ENCODE measurements at places on chromosomes 2 and 18.

DNA sequence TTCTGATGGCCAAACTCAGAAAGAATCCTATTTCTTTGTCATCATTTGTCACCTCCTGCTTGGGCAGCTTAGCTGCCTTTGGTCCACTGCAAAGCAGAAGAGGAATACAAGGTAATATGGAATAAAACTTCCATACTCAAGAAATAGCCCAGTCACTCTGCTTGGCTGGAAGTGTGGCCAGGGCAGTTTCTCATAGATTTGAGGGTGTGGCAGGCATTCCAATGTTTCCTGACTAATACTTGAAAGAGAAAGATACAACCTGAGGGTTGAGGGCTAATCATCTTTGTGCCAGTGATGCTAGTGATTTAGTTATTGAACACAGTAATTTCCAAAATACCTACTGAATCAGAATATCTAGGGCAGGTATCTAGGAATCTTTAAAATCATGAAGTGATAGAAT lies 83.1 kb downstream of the FAM161A start:
- no peak for DNase-seq

DNA sequence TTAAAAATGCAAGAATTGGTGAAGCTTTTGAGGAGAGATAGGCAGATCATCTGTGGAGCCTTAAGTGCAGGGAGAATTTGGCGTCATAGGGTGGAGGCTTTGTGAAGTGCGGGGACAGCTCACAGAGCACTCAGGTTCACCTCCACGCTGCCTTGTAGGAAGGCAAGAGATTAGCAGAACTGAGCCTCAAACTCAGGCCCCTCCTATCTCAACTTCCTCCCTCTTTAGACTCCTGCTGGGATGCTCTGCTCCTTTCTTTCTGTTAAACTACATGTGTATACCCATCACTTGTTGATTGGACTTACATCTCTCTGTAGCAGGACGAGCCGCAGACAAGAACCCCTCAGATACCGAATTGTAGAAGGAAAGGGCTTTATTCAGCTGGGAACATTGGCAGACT lies 422.2 kb downstream of the SETBP1 start:
- DNase-seq, result no peak

- DNase-seq, result no peak
Observed at GRCh38 chr2:24176326-24176725, 1.5 kb downstream of the FAM228A start.

DNA sequence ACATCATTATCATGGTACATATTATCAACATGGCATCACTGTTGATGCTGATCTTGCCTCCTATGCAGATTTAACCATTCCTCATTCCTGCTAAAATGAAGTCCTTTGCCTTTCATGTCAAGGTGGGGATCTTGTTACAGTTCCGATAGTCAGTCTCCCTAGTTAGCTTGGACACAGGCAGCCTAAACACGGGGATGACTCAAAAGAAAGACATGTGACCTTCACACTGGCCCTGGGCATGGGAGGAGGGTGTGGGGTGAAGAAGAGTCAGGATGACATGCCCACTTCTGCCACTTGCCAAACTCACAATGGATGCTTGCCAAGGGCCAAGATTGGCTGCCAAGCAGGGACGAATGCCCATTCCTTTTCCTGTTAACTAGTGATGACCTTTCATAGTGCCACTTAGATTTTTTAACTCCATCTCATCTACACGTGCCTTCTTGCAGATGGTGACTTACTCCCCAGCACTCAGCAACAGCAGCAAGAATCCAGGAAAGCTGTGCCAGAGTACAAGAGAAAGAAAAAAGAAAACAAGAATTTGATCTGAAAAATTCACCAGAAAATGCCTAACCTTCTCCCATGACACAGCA lies 13.9 kb upstream of the SLC1A4 start:
- no peak for DNase-seq

- no peak for DNase-seq
Observed at GRCh38 chr2:45134014-45134413, 124.8 kb upstream of the SIX2 start.

DNA sequence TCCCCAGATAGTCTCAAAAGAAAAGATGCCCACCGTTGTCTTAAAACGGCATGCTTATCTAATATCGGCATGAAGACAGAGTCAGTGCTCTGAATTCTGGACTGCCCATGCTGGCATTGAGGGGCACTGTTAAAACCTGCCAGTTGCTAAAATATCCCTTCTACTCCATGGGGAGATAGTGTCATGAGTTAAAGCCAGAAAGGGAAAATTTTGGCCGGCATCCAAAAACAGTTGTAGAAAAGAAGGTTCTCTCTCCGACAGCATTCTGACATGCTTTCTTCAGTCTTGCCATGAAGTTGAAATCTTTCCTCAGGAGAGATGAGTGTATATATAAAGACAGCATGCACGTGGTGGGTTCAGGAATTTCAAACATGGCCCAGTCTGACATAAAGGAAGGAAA lies 401.3 kb upstream of the PIK3C3 start:
- DNase-seq, result no peak

- no peak for DNase-seq
Observed at GRCh38 chr2:18342901-18343300, 217.6 kb downstream of the RDH14 start.

DNA sequence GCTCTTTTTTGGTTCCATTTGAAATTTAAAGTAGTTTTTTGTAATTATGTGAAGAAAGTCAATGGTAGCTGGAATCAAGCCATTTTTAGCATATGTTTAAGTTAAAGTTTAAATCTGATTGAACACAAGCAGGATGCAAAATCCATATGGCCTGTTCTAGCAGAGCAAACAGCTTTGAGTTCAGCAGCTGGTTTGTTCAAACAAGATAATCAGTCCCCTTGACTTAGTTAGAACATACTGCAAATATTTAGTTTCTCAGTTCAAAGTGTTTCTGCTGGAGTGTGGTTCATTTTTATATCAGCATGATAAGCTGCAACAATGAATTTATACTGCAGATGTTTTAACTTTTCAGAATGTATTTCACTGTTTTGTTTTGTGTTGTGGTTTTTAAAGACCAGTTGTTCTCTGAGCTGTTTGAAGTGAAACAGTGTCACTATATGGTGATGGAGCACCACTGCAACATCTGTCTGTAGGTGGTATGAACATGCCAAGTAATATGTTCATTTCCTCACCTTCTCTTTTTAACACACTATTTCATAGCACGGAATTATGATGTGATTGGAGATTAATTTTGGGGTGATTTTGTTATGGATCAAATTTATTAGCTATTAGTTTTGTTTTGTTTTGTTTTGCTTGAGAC lies 125.3 kb downstream of the COL4A4 start:
- no peak for DNase-seq

DNA sequence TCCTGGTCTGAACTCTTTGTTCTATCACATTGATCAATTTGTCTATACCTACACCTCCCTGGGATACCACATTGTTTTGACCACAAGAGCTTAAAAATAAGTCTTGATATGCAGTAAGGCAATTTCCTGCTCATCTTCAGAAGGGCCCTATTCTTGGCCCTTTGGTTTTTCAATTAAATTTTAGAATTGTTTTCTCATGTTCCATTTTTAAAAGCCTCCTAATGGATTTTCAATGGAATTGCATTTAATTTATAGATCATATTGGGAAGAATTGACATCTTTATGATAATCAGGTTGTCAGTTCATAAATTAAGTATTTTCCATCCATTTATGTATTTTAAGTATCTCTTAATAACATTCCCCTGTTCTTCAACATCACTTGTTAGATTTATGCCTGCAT lies 47.6 kb upstream of the EPAS1 start:
- no peak for DNase-seq

- no peak for DNase-seq
Observed at GRCh38 chr2:128512379-128513115, 193.9 kb upstream of the HS6ST1 start.
